ENCODE measurements at places on chromosomes 6 and 20. TPM values are rescaled to one million over a fixed set of nuclear protein-coding genes. Genes with fewer than 3 reads are reported as not detected.

DNA sequence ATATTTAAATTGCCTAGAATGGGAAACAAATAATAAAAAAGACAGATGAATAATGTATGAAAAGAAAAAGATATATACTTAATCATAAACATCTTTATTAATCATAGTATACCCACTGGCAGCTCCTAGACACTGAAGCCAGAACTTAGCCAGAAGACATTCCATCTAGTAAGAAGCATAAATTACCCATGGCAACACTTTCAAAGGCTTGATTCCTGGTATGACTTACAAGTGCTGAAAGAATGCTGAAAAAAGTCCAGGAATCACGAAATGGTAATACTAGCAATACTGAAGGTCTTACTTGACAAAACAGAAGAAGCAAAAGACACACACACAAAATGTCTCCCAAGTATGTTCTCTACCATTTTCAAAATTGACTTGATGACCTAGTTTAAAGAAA, 38.0 kb downstream of the RWDD2A start:
- H3K4me1 ChIP-seq = no peaks in the 10 kb centered on the region
- no peak overlapping the region for H3K4me3 ChIP-seq
- no peak for DNase-seq
- peaks cover 9% of the 10 kb centered on the region for H3K27me3 ChIP-seq
- H3K36me3 ChIP-seq = no peaks in the 10 kb centered on the region
- H3K27ac ChIP-seq = no peak overlapping the region

DNA sequence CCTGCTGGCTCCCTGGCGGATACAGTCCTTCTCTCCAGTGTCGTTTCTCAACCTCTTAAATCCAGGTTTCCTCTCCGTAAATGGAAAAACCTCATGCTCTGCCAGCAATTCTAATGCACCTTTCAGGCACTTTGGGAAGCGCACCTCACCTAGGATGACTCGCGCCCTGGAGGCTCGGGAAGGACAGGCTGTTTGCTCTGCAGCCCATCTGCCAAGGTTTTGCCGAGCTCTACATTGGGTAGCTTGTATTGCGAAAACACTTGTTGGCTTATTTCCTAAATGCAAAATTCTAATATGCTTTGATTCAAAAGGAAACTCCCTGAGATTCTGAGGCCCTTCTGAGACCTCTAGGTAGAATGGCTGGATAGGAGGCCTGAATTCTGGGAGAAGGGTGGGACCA, 102.6 kb upstream of the MLN start:
- no peaks in the 10 kb centered on the region for H3K27me3 ChIP-seq
- H3K4me1 ChIP-seq = peaks cover 72% of the 10 kb centered on the region
- H3K4me3 ChIP-seq = no peak overlapping the region
- no peak for DNase-seq

DNA sequence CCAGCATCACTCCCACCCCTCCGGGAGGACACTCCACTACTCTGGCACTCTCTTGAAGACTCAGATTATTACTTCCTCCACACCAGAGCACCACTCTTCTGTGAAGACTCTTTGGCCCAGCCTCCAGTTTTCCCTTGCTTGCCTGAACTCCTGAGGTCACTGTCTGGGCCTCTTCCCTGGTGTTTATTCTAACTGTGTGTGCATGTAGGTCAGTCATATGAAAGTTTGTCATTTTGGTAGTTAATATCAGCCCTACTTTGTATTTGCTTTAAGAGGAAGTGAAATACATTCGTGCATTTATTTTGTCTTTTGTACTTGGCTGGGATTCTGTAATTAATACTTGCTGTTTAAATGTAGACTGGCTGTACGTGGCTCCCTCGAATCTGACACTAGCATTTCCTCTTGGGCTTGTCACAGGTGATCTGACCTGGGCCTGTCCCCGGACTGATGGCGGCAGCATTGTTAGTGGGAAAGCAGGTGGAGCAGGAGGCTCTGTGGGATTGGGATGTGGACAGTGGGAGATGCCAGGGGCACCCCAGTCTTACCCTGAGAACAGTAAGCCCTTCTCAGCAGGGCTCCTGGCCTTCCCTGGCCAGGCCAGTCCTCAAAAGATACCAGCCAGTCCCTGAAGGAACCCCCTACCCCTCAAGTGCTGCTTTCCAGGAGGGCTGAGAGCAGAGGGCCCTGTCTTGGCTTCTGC, 350.5 kb downstream of the CDC5L start:
- no peak overlapping the region for H3K4me3 ChIP-seq
- H3K4me1 ChIP-seq = no peaks in the 10 kb centered on the region
- H3K36me3 ChIP-seq = no peaks in the 10 kb centered on the region

The RCAN2 gene
- not detected for total RNA-seq

The TRIM27 gene
- 58.3 TPM for total RNA-seq

DNA sequence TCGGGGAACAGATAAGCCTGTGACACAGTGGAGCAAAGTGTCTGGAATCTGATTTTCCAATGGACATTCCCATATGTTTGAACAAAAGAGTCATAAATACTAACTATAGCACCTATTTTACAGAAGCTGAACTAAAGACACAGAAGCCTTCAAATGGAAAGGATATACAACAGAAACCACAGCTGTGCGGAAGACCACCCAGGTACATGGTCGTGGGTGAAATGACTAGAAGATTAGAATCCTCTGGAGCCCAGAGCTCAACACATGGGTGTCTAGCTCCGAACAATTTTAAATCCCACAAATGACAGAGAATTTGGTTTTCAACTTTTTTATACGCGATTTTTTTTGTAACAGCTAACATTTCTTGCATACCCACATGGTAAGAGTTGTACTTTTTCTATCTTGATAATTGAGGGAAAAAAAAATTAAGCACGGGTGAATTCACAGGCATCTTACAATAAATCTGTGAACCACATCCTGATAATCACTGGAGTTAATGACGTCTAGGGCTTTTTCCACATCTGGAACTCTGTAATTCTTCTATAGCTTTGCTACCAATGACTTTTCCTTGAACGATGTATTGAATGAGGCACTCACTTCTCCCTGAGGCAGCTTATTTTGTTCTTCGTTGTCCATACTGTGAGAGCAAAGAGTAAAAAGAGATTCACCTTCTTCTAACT, 271.1 kb upstream of the AGPAT4 start:
- H3K4me3 ChIP-seq = no peak overlapping the region
- no peak overlapping the region for H3K27ac ChIP-seq
- H3K4me1 ChIP-seq = no peaks in the 10 kb centered on the region
- H3K36me3 ChIP-seq = no peaks in the 10 kb centered on the region
- no peaks in the 10 kb centered on the region for H3K27me3 ChIP-seq

GRCh38 chr6:74415056-74415455, 719.1 kb downstream of the CD109 start:
- no peak overlapping the region for H3K27ac ChIP-seq
- no peaks in the 10 kb centered on the region for H3K27me3 ChIP-seq
- DNase-seq = no peak
- no peaks in the 10 kb centered on the region for H3K4me1 ChIP-seq
- no peak overlapping the region for H3K4me3 ChIP-seq
